Substantia nigra (tissue), 51 donors: ENCODE measurements at places on chromosomes 16 and 17.
A peak's percentile ranks its signal among the peaks of the same experiment; 100 is the strongest.

- DNase-seq = no peak
These were observed 39.6 kb downstream of the CDRT15 start for GRCh38 chr17:14197057-14197456.

- DNase-seq = no peak
These were observed 21.4 kb downstream of the KIAA0513 start for GRCh38 chr16:85048921-85049562.

- no peak for DNase-seq
These were observed 4.4 kb downstream of the BAHCC1 start for GRCh38 chr17:81399481-81400153.

GRCh38 chr16:31568577-31569359 is 41.1 kb downstream of the AHSP start:
- no peak for DNase-seq

- DNase-seq = no peak
These were observed 155.1 kb downstream of the CHD9 start for GRCh38 chr16:53209877-53210276.

DNA sequence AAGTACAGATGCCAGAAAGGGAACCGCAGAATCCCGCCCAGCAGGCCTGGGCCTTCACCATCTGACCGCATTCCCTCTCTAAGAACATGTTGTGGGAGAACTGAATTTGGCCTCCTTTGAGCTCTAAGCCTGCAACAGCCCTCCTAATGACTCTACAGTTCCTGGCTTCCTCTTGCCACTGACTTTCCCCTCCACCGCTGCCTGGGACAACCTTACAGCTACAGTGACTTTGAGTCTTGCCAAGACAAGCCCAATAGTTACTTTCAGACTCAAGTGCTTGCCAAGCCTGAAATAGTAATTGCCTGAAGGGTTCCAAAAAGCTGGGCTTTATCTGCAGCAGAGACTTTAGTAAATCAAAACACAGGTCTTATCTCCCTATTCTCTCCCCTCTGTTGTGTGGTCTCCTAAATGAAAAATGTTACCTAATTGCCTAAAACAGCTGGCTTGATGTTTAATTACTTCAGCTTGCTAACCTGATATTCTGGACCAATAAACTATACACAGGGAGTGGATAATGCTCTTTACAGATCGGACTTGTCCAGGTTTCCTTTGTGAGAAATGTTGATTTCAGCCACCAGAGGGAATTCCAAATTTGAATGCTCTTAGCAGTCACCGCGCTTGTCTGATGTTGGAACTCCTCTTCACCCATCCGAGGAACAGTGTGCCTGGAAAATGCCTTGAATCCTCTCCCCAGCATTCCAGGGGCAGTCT is 85.1 kb upstream of the TBX2 start:
- DNase-seq = no peak

- no peak for DNase-seq
These were observed 202.9 kb downstream of the IRF8 start for GRCh38 chr16:86101897-86102157.

DNA sequence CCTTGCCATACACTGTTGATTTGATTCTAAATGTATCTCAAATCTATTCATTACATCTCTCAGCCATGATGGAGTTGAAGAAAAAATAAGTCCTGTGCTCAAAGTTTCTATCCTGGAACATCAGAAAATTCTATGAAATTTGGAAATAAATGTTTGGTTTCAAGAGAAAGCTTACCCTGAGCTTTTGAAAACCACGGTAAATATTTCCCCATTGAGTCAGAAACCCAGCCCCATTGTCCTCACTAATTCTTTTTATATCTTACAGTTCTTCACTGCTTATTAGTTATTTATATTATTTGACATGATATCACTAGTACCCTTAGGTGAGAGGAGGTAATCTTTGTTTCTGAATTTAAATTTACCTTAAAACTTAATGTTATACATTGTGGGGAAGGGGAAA is 128.5 kb downstream of the MRTFB start:
- DNase-seq = no peak

GRCh38 chr16:5072334-5073278 is 963 bp downstream of the ALG1 start:
- no peak for DNase-seq

- DNase-seq = no peak
These were observed 3.6 kb upstream of the WDR81 start for GRCh38 chr17:1720856-1721386.

- no peak for DNase-seq
These were observed 15.7 kb upstream of the ABCC3 start for GRCh38 chr17:50618941-50619340.

GRCh38 chr17:80104321-80104955 is 3.1 kb downstream of the GAA start:
- DNase-seq = no peak

DNA sequence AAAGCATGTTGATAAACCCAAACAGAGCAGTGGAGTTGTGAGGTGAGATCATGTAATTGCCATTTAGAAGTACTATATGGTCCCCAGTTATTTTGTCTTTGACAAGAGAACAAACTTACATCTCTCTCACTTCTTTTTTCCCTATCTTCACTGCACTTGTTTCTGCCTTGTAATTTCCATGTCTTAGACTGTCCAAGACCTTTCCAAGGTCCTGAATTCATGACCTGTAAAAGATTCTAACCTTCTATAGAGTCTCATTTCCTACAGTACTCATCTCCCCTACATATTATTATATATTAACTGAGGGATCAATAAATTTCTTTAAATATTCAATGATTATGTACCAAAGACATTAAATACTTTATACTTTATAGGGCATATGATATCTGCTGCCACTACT is 295.3 kb upstream of the KIF2B start:
- DNase-seq = no peak

DNA sequence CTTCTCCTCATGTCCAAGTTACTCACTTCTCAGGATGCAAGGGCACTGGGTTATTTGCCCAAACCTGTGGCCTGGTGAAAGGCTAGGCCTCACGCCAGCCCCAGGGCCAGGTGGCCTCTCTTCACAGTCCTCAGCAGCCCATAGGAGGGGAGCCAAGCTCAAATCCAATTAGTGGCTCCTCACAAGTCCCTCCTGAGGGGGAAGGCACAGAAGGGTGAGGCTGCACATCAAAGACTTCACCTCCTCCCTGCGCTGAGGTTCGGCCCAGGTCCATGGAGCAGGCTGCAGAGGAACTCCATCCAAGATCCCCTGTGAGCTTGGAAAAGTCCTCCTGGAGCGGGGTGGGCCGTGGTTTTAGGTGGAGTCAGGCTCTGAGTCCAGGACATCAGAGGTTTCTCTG is 320.0 kb downstream of the FOXL1 start:
- DNase-seq = no peak

- DNase-seq = no peak
These were observed 39.4 kb downstream of the HEATR6 start for GRCh38 chr17:60039114-60039846.

- no peak for DNase-seq
These were observed 14.2 kb downstream of the USP10 start for GRCh38 chr16:84714028-84714427.

GRCh38 chr17:17434477-17434876 is 42.3 kb upstream of the MED9 start:
- DNase-seq = no peak

GRCh38 chr17:15436473-15437302 is 30.7 kb downstream of the CDRT4 start:
- peak; percentile 23 for DNase-seq

GRCh38 chr17:29089601-29090044 is 46.7 kb downstream of the PIPOX start:
- DNase-seq = peak; percentile 77

- DNase-seq = no peak
These were observed 12.6 kb downstream of the GRB7 start for GRCh38 chr17:39750131-39751015.

DNA sequence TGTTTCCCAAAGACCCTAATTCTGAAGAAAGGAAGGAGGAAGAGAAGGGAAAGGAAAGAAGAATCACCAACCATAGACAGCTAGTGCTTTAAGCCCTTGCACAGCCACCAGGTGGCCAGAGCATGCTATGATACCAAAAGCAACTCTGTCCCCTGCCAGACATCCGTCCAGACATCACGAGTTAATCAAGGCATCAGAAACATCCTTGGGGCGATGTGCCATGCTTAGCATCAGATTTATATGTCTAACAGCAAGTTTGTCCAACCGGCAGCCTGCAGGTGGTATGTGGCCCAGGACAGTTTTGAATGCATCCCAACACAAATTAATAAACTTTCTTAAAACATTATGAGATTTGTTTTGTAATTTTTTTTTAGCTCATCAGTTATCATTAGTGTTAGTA is 2.9 kb upstream of the CRYBA1 start:
- DNase-seq = no peak

DNA sequence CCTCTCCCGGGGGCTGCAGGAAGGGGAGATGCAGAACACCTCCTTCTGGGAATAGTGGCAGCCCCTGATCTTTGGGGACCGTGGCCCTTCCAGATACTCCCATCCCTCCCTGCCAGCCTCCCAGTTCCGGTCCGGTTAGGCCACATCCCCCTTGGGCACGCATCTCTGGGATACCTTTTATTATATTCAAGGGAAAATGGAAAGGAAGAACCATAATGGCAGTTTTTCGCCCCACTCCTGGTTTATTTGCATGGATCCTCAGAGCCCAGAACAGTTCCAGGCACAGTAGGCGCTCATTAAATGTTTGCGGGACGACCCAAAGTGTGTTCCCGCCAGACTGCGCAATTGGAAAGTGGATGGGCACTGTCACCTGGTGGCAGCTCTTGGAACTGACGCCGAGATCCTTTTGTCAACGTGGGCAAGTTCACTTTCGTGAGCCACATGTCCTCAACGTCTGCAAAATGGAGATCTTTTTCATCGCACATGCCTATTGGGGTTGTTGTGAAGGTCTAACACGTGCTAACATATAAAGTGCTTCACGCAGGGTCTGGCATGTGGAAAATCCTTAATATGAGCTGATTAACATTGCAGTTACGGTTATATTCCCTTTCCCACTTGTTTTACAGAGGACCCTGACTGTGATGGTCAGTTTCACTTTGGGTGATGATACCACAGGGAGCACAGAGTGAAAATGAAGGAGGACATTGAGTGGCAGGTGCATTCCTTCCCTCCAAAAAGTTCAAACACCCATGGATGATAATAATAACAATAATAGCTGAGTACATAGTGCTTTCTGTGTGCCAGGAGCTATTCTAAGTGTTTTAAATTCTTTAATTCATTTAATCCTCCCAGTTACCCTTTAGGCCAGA is 1.7 kb upstream of the GPRC5B start:
- DNase-seq = peak; percentile 49

DNA sequence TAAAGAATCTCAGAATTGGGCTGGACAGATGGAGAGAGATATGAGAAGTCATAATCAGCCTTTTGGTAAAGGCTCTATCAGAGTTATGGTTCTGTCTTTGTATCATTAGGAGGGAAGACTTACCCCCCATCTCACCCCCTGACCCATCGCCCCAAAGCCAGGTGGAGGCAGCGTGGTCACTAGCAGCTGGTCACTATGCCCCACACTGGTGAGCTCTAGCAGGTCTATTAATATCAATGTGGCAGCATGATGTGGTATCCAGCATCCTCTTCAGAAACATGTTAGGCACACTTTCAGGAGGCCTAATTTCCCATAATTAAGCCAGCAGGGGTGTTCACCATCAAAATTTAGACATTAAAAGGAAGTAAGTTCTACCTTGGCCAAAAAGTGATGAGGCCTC is 183.8 kb upstream of the COX10 start:
- DNase-seq = no peak

- no peak for DNase-seq
These were observed 48.1 kb upstream of the GOSR1 start for GRCh38 chr17:30429155-30429554.

- no peak for DNase-seq
These were observed 17.0 kb upstream of the PIK3R6 start for GRCh38 chr17:8884336-8884990.
